NCI-H82 (cell line): ENCODE measurements at places on chromosomes 4 and X.

DNA sequence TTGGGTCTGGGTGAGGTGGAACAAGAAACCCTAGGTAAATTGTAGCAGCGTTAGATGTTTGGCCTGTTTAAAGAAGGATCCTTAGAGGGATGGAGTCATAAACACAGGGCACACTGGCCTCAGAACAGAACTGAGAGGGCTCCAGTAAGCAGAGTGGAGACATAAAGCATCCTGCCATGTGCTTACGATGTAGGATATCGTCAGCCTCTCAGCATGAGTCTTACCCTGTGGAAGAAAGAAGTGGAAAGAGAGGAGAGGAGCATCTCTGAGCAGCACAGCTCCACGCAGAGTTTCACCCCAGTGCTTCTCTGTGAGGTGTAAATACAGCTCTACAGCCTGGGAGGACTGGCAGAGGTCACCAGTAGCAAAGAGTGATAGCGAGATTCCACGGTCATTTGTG, 27.8 kb upstream of the SORBS2 start:
- DNase-seq: no peak

- no peak for DNase-seq
These were observed 19.9 kb downstream of the ABCG2 start for GRCh38 chr4:88138561-88138960.

- no peak for DNase-seq
These were observed 10.3 kb downstream of the EGFL6 start for GRCh38 chrX:13579661-13580060.

DNA sequence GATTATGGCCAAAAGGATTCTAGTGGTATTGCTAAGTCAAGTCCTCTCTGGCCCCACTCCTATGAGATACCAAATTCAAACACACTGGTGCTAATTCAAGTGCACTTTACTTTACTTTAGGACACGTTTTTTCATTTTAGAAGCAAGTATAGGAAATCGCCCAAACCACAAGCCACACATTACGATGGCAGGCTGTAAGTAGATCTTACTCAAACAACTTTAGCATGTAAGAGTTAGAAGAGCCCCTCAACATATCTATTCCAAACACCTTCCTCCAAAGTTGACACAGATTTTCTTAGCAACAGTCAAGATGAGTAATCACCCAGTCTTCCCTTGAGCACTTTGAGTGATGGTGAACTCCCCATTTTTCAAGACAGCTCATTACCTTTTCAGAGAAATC, 43.6 kb downstream of the DRD5 start:
- no peak for DNase-seq

- DNase-seq: peak; percentile 38
These were observed 335.8 kb downstream of the PABPC4L start for GRCh38 chr4:133865612-133866327.

- DNase-seq: no peak
These were observed 951 bp downstream of the SH3BP2 start for GRCh38 chr4:2793586-2794485.

- DNase-seq: no peak
These were observed 36.6 kb upstream of the PTPN13 start for GRCh38 chr4:86557526-86557925.

DNA sequence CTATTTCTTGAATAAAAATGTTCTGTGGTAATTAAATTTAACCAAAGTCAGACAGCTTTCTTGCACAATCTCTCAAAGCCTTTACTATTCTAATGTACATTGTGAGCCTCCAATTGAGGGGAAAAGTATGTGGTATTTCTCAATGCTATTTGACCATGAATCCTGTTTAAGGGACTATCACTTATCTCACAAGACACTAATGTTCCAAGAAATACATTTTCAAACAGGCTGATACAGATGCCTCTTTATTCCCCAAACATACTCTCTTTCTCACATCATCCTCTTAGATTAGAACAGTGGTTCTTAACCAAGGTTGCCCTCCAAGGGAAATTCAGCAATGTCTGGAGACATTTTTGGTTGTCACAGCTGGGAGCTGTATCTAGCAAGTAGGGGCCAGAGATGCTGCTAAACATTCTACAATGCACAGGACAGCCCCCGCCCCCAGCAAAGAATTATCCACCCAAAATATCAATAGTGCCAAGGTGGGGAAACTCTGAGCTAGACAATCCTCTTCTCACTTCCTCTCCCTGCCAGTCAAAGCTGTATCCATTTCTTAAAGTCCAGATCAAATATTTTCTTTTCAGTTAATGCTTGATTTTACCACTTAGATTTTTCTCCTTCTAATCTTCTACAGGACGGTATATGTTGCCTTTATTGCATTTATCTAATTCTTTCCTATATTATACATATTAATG, 129.2 kb upstream of the TRIM2 start:
- no peak for DNase-seq

- DNase-seq: no peak
These were observed 4.1 kb upstream of the WFS1 start for GRCh38 chr4:6265546-6265945.

DNA sequence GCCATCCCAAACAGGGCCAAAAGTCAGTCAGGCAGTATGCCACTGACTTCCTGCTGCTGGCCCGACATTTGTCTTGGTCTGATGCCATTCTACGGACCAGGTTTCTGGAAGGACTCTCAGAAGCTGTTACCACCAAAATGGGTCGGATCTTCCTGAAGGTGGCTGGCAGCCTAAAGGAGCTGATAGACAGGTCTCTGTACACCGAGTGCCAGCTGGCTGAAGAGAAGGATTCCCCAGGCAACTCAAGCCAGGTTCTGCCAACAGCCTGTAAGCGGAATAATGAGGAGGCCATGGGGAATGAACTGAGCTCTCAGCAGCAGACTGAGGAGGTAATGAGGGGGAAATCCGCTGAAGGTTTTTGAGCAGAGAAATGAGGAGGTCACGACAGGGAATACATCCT, 95.7 kb downstream of the RTL9 start:
- no peak for DNase-seq

DNA sequence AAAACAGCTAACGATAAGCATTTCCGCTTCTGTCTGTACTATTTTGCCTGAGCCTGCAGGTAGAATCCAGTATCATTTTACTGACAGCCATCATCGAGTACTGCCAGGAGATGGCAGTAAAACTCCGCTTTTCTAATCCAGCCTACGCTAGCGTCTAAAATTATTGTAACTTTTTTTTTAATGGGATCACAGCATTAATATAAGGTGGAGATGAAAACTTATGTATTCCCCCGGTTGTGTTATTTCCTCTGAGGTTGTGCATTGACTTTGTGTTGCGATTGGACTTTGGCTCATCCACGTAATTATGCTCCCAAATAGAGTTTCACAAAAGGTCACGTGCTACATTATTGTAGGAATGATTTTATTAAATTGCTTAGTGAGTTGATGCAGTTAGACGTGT, 248.1 kb downstream of the C4orf33 start:
- peak; percentile 41 for DNase-seq

DNA sequence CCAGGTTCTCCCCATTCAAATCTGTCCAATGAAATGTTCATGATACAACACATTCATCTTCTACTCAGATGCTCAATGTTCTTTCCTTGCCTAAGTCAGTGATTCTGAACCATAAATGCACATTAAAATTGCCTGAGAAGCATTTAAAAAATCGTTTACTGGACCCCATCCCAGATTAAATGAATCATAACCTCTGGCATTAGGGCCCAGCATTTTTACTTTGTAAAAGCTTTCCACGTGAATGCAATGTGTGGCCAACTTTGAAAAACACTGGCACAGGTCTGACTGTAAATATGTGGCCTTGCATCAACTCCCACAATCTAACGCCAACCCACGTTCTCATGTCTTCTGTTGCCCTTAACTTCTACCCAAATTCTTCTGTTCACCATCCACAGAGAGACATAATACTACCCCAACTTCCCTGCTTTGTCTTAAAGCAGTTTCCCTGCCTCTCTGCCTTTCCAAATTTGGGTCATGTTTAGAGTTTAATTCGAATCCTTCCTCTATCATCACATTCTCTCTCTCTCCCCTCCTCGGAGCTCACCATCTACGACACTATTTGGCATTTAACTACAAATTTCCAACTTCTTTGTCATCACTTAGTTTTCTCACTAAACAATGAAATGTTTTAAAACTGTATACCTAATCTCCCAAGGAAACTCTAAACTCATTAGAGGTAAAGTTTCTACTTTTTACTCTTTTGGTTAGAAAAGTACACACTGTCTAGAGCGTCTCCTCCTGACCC, 78.7 kb downstream of the PRKG2 start:
- DNase-seq: no peak
